Activated naive CD4-positive, alpha-beta T cell treated with anti-CD3 and anti-CD28 coated beads, Interleukin-2, amount 50 U/mL, for 72 hours (primary cell): ENCODE measurements at places on chromosomes 5 and 9.

DNA sequence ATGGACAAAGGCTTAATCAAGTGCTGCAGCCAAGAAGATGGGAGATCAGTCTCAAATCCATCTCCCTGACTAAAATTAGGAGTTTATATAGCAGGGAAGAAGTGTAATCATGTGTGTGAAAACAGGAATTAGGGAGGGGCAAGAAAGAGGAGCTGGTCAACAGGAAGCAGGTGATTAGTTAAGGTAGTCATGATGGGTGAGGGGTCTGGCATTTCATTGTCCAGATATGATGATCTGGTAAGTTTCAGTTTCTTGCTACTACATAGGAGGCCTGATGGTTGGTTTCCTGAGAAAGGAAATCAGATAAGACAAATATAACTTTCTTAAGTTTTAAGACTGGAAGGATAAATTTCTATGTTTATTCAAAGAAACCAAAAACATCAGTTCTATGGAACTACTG lies 455.6 kb upstream of the GRAMD2B start:
- DNase-seq = no peak

DNA sequence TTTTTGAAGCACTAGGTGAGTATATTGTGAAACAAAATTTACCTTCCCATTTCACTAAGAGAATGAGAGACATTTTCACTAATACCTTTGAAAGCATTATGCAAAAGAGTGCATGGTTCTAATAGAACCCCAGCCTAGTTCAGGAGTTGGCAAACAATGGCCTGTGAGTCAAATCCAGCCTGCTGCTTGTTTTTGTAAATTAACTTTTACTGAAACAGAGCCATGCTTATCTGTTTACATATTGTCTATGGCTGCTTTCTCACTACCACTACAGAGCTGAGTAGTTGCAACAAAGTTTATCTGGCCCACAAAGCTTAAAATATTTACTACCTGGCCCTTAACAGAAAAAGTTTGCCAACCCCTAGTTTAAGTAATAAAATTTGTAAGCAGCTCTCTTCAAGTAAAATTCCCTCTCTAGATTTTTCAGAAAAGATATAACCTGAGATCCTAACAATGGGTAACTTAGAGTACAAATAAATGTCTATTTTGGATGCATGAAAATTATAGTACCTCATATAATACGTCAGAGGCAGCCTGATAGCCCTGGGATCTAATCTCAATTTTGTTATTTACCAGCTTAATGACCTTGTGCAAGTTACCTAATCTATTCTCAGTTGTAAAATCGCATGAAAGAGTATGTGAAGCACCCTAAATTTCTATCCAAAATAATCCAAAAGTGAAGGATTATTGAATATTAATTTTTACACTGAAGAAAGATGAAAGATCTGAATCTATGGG lies 50.7 kb upstream of the ARL15 start:
- no peak for DNase-seq

GRCh38 chr5:171913987-171914273 lies 92.5 kb downstream of the FBXW11 start:
- DNase-seq = no peak

DNA sequence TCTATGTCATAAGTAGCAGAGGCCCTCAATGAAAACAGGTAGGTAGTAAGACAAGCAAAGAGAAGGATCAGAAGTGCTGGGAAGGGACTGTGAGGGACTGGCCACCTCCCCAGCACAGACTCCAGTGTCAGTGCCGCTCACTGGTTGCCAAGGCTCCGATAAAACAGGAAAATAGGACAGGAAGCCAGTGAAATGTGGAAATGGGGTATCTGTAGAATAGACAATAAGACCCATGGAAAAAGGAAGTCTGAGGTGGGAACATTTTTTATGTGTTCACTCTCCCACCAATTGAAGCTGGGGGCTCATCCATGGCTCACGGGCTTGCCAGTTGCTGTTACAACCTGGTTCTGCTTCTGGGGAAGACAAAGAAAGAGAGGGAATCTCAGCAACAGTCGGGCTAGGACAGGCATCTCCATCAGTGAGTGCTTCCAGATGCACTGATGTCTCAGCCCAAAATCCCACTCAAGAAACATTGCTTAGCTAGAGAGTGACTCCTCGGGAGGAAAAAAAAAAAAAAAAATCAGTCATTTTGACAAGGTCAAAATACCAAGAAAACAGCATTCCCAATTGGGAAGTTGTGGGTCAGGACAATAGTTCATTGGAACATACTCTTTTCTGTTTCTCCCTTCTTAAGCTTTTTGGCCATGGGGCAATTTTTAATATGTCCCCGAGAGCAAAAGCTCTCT lies 27.6 kb upstream of the NFIB start:
- DNase-seq = no peak

- no peak for DNase-seq
Measured at GRCh38 chr9:96818533-96818932, 35.8 kb downstream of the ZNF782 start.

- no peak for DNase-seq
Measured at GRCh38 chr9:83920469-83920926, 734 bp downstream of the KIF27 start.

DNA sequence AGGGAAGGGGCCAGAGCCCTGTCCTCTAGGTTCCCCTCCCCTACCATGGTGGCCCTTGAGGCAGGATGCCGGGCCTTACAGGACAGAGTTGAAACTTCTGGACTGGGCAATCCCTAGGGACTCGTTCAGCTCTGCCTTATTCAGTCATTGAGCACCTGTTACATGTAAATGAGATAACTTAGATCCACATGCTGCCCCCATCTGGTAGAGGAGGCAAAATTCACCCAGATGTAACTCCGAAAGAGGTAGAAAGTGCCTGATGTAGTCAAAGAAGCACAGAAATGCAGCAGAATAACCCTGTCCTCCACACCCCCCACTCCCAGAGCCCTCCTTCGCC lies 1.5 kb downstream of the GGTA1 start:
- DNase-seq = no peak

DNA sequence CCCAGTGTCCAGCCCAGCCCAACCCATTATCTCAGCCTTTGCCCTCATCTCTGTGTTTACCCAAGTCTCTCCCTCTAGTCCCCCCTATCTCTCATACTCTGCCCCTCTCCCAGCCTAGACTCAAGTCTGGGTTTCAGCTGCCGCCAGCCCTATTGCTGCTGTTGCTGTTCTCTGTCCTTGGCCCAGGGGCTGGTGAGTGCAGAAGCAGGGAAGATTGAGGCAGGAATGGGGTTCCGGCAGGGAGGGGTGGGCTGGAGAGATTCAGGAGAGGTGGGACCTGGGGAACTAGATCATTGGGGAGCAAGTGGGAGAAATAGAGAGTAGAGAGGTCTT lies 702 bp downstream of the TMEM8B start:
- DNase-seq = no peak

DNA sequence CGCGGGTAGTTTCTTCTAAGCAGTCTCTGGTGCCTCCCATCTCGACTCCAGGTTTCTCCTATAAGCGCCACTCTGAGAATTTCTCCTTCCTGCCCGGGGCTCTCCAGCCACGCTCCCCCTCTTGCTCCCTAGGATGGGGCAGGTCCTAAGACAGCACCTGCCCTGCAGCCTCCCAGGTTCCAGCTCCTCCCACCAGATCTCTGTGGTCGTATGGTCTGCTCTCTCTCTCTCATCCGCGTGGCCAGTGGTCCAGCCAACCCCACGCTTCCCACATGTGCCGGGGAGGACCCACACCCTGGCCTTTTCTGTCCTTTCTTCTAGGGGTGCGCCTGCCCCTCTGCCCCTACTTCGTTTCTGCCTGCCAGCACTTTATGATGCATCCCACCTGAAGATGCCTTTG lies 40.5 kb downstream of the MVB12B start:
- DNase-seq = no peak

GRCh38 chr9:125989090-125989501 lies 241.9 kb downstream of the PBX3 start:
- DNase-seq = peak; percentile 49

DNA sequence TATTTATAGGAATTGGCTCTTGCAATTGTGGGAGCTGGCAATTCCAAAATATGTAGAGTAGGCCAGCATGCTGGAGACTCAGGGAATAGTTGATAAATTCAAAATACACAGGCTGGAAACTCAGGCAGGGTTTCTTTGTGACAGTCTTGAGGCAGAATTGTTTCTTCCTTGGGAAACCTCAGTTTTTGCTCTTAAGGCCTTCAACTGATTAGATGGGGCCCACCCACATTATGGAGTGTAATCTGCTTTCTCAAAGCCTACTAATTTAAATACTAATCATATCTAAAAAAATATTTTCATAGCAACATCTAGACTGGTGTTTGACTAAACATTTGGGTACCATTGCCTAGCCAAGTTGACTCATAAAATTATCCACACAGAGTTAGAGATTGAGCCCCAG lies 27.6 kb downstream of the CWC27 start:
- DNase-seq = no peak

- no peak for DNase-seq
Measured at GRCh38 chr5:9265441-9266287, 280.2 kb downstream of the SEMA5A start.

GRCh38 chr9:14289916-14290315 lies 24.0 kb downstream of the NFIB start:
- no peak for DNase-seq

DNA sequence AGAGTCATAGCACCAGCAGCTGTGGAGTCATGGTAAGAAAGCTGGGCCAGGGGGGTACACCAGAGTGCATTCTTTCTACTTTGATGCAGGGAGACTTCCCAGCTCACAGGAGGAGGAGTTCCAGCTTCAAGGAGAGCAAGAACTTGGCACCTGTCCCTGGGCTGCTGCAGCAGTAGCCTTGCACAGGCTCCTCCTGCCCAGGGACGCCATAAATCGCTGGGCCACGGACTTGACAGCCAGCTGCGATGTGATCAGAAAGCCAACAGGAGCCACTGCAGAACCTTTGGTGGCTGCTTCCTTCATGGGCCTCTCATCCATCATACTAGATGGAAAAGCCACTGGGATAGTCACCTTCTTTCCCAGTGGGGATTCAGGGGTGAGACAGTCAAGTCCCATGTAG lies 234.7 kb downstream of the NMUR2 start:
- no peak for DNase-seq

GRCh38 chr5:54446379-54446732 lies 9.1 kb upstream of the HSPB3 start:
- DNase-seq = no peak

DNA sequence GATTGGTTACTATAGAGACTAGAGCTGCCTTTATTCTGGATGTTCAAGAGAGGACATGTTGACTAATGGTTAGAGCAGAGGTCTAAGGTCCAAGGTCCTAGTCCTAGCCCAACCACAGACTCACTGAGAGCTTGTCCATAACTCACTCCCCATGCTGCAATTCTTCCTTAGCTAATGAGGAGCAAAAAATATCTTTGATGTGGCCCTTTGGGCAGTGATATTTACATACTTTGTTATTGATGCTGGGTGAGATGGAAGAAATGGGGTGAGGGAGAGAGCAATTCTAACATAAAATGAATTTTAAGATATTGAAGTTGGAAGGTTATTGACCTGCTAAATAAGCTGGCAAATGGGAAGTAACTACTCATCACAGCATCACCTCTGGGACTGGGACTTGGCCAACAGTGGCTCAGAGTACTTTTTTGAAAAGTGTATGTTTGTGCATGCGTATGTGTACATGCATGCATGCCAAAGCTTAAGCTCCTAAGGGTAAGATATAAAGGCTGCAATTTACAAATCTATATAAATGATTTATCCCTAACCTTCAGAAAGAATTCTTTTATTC lies 58.0 kb upstream of the ANKRD55 start:
- DNase-seq = no peak

GRCh38 chr9:130589754-130590153 lies 10.4 kb downstream of the FUBP3 start:
- DNase-seq = no peak

DNA sequence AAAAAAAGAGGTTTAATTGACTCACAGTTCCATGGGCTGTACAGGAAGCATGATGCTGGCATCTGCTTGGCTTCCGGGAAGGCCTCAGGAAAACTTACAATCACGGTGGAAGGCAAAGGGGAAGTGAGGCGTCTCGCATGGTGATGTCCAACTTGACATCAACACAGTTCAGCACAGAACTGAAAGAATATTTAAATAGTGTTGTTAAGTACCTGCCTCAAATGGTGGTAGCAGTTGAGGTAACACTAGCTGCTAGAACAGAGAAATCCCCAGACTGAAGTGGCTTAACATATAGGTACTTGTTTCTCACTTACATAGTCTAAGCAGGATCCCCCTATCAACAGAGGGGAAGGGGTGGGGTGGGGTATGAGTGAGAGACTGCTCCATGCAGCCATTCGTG lies 141.6 kb downstream of the DROSHA start:
- no peak for DNase-seq

- DNase-seq = no peak
Measured at GRCh38 chr5:96037128-96037527, 75.5 kb upstream of the ELL2 start.

DNA sequence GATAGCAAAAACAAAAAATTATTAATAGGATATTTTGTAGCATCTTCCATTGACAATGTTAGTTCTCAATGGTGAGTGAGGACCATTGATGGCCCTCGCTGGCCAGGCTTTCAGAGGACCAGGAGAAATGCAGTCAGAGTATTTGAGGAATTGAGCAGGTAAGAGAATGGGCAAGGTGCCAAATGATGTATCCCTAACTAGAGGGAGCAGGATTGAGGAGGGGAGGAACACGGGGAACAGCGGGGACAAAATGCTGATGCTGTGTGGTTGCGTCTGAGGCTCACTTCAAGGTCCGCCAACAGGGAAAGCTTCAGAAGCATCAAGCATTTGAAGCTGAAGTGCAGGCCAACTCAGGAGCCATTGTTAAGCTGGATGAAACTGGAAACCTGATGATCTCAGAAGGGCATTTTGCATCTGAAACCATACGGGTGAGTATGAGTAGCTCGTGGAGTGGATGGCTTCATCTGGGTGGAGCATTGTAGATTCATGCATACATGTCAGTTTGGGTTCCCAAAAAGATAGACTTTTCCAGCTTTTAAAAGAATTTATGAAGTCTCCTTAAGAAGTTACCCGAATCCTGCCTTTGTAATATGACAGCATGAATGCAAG lies 16.2 kb downstream of the SPTAN1 start:
- DNase-seq = no peak

DNA sequence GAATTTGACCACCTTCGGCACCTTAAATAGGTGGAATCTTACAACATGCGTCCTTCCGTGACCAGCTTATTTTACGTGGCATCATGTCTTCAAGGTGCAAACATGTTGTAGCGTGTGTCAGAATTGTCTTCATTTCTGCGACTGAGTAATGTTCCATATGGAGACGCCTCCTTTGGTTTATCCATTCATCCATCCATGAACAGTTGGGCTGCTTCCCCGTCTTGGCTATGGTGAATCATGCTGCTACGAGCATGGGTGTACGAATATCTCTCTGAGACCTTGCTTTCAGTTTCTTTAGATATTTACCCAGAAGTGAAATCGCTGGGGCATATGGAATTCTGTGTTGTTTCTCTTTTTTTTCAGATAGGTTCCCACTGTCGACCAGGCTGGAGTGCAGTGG lies 391.9 kb upstream of the IRX2 start:
- no peak for DNase-seq

GRCh38 chr5:143019157-143019556 lies 249.0 kb downstream of the ARHGAP26 start:
- no peak for DNase-seq

- DNase-seq = no peak
Measured at GRCh38 chr5:5140479-5141338, 579 bp downstream of the ADAMTS16 start.
